SJCRH30 (cell line): ENCODE measurements at places on chromosomes 11 and 22. TPM values are rescaled to one million over a fixed set of nuclear protein-coding genes. Genes with fewer than 3 reads are reported as not detected.
A peak's percentile ranks its signal among the peaks of the same experiment; 100 is the strongest.

- H3K4me3 ChIP-seq: peak overlapping the region; percentile 91
- H3K4me1 ChIP-seq: 0 out of 2 replicates have a peak, but pooled peaks cover 3% of the 10 kb centered on the region
- peaks cover 29% of the 10 kb centered on the region for H3K36me3 ChIP-seq
- no peak for DNase-seq
- H3K27ac ChIP-seq: peak overlapping the region; percentile 99
- no peaks in the 10 kb centered on the region for H3K27me3 ChIP-seq
Measured at GRCh38 chr11:61793083-61793828, 545 bp downstream of the FEN1 start.

- no peaks in the 10 kb centered on the region for H3K4me1 ChIP-seq
- H3K27me3 ChIP-seq: no peaks in the 10 kb centered on the region
- H3K27ac ChIP-seq: no peak overlapping the region
- no peaks in the 10 kb centered on the region for H3K36me3 ChIP-seq
- DNase-seq: no peak
- H3K4me3 ChIP-seq: no peak overlapping the region
Measured at GRCh38 chr11:126843096-126843495, 157.5 kb downstream of the KIRREL3 start.

GRCh38 chr11:126525702-126526101 lies 170.2 kb downstream of the ST3GAL4 start:
- no peaks in the 10 kb centered on the region for H3K27me3 ChIP-seq
- H3K27ac ChIP-seq: no peak overlapping the region
- H3K4me1 ChIP-seq: no peaks in the 10 kb centered on the region
- no peak for DNase-seq
- no peak overlapping the region for H3K4me3 ChIP-seq
- no peaks in the 10 kb centered on the region for H3K36me3 ChIP-seq

GRCh38 chr22:36145881-36146280 lies 14.7 kb downstream of the APOL3 start:
- no peak overlapping the region for H3K27ac ChIP-seq
- no peaks in the 10 kb centered on the region for H3K27me3 ChIP-seq
- H3K36me3 ChIP-seq: no peaks in the 10 kb centered on the region
- no peak for DNase-seq
- no peaks in the 10 kb centered on the region for H3K4me1 ChIP-seq
- no peak overlapping the region for H3K4me3 ChIP-seq

DNA sequence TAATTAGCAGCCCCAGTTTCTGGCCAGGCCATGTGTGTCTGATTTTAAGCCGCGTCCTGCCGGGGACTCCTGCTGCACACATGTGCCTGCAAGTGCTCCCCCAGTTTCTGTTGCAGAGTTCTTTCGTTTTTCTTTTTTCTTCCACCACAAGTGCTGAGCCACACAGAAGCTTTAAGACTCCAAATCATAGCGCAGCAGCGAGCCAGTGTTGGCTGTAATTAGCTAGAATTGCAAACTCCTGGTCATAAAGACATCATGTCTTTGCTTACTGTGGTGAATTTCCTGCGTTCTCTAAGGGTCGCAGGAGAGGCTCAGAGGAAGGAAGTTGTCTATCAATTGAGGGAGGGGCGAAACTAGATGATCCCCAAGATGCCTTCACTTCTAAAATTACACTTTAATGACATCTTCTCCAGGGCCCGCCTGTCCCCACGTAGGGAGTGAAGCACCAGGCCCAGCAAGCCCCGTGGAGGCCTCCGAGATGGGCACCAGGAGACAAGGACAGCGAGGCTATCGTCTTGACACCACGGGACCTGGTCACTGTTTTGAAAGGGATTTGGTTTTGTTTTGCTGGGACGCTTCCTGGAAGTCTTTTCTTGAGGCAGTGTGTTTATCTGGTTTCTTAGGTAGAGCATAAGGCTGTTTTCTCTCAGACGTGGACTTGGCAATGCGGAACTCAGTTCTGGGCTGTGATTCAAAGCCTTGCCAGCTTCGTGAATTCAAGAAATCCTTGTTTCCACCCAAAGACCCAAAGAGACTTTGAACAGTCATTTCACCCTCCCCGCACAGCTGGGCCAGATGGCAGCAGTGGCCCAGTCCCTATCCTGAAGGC lies 71.8 kb downstream of the UBASH3B start:
- H3K4me1 ChIP-seq: no peaks in the 10 kb centered on the region
- no peak for DNase-seq
- H3K27me3 ChIP-seq: no peaks in the 10 kb centered on the region
- no peak overlapping the region for H3K27ac ChIP-seq
- no peak overlapping the region for H3K4me3 ChIP-seq
- H3K36me3 ChIP-seq: no peaks in the 10 kb centered on the region

The KDM4D gene
- total RNA-seq: 1.9 TPM in 2 replicates
